ENCODE measurements at places on chromosomes 11 and 22. TPM values are rescaled to one million over a fixed set of nuclear protein-coding genes. Genes with fewer than 3 reads are reported as not detected.

DLG2 gene
- total RNA-seq, result 1.1 TPM

BRSK2 gene
- 0.20 TPM for total RNA-seq

ALG8 gene
- total RNA-seq, result 43.9 TPM

SLC6A5 gene
- not detected for total RNA-seq

CST6 gene
- 0.46 TPM for total RNA-seq

- no peak for DNase-seq
These were observed 9.5 kb upstream of the CREB3L1 start for GRCh38 chr11:46267930-46268329.

PANX3 gene
- total RNA-seq, result not detected

GRCh38 chr22:48192071-48192470 is 1429.6 kb downstream of the TBC1D22A start:
- DNase-seq, result no peak

KRTAP5-7 gene
- total RNA-seq, result not detected

GRCh38 chr11:43712676-43713075 is 32.1 kb downstream of the HSD17B12 start:
- DNase-seq, result no peak
